Natural killer cell (primary cell): ENCODE measurements at places on chromosomes 11 and 22. TPM values are rescaled to one million over a fixed set of nuclear protein-coding genes. Genes with fewer than 3 reads are reported as not detected.
A peak's percentile ranks its signal among the peaks of the same experiment; 100 is the strongest.

GRCh38 chr11:118267486-118267885 lies 3.4 kb upstream of the MPZL2 start:
- no peak for DNase-seq

DNA sequence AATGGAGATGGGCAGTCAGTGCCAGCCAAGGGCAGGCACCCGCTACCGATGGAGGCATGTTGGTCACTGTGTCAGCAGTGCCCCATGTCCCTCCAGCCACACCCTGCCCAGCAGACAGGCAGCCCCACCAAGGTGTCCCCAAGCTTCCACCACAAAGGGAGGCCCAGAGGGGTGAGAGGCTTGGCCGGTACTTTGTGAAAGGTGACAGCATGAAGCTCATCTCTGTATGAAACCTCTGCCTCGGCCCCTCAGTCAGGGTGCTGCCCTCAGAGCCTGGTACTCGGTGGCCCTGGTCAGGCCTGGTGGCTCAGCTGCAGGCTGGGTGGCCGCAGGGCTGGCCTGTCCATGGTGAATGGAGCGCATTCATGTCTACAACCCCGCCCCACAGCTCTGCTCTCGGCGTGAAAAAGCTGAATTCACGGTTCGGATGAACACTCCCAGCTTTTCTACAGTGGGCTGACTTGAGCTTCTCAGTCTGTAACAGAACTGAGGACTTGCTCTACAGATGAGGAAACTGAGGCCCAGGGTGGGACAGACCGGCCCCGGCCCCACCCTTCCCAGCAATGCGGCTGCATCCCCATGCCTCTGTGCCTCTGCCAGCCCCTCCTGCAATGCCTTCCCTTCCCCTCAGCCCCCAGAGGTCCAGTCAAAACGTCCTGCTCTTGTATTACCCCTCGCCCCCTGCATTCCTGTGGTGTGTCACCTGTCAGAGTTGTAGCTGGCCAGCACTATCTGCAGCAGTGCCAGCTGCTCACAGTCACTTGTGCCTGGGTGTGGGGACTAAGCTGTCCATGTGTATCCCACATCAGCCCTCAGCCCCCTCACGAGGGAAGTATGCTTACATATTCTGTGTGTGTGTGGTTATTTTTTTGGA lies 27.7 kb downstream of the RSPH14 start:
- no peak for DNase-seq

GRCh38 chr11:47499161-47499560 lies 50.2 kb upstream of the RAPSN start:
- DNase-seq, result no peak

DNA sequence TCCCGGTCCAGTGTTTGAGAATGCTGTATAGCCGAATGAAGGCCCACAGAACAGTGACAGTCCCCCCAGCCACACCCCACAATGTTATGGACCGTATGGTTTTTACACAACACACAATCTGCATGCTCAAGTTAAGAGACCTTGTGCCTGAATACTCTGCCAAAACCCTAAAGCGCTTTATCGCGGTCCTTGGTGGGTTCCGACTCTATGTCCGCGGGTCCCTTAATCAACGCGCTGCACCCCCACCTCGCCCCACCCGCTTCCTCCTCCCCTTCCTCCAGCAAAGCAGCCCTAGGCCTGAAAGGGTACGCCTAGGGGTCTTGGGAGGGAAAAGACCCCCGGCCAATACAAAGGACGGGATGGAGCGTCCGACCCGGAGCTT lies 442 bp downstream of the COPB1 start:
- peak; percentile 61 for DNase-seq

GRCh38 chr11:115129473-115130289 lies 374.5 kb downstream of the CADM1 start:
- DNase-seq, result no peak

DNA sequence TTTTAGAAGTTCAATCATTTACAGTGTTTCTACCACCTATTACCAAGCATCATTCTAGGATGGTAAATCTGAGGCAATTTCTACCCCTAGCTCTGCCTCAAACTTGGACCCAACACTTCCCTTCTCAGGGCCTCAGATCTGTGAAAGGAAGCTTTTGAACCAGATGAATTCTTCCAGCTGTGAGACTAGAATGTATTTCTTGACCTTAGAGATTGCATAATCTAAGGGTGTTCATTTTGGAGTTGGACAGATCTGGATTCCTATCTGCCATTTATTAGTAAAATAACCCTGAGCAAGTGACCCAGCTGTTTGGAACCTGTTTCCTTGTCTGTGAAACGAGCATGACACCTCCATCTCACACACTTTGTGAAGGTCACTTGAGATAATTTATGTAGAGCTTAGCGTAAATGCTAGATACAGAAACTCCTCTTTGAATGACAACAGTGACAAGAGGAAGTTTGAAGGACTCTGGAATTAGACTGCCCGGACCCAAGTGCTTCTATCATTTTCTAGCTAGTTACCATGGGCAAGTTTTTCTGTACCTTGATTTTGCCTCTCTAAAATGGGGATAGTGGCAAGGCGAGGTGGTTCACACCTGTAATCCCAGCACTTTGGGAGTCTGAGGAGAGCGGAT lies 3.8 kb upstream of the INTS5 start:
- DNase-seq, result no peak

DNA sequence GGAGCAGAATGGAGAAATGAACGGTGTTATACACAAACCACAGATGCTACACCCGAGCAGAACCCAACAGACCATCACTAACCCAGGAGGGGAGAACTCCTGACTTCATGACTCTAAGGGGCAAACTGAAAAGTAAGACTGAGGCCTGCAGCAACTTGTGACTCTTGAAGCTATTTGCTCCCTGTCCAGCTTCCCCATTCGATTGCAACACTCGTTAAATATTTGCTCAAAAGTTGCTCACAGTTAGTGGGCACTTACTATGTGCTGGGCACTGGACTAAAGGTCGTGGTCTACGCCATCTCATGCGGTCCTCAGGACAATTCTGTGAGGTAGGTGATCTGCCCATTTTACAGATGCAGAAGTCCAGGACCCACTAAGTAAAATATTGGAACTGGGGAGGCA lies 9.5 kb upstream of the ADA2 start:
- DNase-seq, result no peak

- DNase-seq, result no peak
Measured at GRCh38 chr11:71399341-71399740, 48.9 kb downstream of the DHCR7 start.

- no peak for DNase-seq
Measured at GRCh38 chr11:17494019-17494418, 17.4 kb upstream of the ABCC8 start.

DNA sequence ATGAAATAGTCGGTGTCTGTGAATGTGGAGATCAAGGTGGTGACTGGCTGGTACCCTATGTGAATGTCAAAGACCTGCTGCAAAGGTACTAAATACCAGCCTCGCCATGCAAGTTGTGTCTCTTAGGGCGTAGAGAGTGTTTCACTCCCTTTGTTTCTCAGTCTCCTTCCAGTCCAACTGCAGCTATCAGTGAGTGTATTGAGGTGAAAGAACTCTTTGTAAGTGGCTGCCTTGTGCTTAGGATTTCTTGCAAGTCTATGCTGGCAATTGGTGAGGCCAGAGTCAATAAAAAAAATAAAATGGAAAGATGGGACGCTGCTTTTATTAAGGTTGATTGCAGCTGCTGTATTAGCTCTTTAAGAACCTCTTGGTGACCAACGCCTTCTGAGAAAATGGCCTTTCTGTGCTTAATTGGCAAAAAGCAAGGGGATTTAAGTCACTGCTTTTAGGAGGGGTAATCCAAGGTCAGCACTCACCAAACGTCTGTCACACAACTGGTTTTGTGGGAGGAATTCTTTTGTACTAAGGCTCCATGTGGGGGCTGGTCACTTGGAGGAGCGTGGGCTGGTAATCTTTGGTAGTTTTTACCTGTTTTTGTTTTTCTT lies 95.1 kb downstream of the PARVA start:
- no peak for DNase-seq

DNA sequence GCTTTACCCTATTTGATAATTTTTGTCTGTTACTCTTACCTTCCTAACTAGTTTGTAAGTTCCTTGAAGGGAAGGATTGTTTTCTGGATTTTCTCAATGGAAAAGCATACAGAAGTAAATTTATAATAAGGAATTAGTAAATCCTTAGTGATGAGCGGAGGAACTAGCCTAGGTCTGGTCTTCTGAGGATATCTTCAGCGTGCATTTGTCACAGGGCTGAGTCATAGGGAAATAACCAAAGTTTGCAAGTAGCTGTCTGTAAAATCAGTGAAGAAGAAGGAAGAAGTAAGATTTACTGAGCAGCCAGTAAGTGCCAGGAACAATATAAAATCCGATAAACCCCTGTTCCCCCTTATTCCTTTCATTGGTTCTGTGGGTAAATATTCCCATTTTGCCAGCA lies 162.7 kb upstream of the SORL1-AS1 start:
- no peak for DNase-seq

DNA sequence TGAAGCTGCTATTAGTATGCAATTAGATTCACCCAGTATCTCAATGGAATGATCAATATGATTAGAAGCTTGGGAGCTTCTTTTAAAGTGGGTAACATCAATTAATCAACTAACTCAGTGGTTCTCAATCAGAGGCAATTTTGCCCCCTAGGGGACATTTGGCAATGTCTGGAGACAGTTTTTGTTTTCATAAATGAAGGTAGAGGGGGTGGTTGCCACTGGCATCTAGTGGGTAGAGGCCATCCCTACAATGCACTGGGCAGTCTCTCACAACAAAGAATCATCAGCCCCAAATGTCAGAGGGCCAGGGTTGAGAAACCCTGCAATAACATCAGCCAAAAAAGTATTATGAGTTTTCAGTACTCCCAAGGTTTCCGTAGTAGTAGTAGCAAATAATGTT lies 5.9 kb upstream of the AMOTL1 start:
- DNase-seq, result peak; percentile 11

DNA sequence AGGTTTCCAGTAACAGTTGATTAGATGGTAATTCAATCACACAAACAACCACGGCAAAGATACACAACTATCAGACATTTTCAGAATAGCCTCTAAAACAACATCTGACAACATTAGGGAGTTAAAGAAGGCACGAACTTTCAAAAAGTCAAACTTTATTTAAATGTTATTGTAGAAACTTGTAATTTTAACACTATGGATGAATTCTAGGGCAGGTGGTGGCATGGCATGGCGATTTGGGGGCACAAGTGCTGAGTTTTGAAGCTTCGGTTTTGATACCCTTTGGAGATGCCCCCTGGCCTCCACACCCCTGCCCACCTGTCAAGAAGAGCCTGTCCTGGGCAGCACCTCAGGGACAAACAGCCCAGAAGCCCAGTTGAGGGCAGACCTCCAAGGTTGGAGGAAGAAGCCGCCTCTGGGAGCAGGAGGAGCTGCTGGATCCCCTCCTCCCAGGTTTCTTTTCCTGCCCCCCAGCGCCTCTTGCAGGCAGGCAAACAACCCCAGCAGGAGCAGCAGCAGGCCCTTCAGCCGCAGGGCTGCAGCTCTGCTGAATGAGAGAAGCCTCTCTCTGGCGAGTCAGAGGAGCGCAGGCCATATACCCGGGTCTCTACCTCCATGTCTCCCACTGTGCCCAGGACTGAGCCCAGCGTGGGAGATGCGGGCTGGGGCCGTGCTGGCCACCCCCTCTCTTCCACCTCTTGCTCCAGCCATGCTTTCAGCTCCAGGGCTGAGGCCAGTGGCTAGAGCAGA lies 102.1 kb upstream of the IGLL5 start:
- no peak for DNase-seq

GRCh38 chr11:64865286-64866172 lies 12.9 kb downstream of the EHD1 start:
- peak; percentile 54 for DNase-seq

- no peak for DNase-seq
Measured at GRCh38 chr22:46935506-46936377, 173.3 kb downstream of the TBC1D22A start.

DNA sequence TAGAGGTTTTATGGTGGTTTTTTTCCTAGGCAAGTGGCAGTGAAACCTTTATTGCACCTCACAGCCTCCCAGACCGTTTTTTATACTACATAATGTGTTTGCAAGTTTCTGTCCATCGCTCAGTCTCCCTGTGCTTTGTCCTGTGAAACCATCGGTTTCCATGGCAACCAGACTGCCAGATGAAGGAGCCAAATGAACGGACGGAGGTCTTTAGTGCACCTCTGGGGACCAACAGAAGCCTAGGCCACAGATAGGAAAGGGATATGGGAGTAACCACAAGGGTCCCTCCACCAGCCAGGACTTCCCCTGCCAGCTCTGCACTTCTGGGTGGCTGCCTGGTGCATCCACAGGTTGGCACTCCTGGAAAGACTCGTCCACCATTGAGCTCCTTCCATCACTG lies 165.0 kb downstream of the CHST1 start:
- DNase-seq, result no peak

DNA sequence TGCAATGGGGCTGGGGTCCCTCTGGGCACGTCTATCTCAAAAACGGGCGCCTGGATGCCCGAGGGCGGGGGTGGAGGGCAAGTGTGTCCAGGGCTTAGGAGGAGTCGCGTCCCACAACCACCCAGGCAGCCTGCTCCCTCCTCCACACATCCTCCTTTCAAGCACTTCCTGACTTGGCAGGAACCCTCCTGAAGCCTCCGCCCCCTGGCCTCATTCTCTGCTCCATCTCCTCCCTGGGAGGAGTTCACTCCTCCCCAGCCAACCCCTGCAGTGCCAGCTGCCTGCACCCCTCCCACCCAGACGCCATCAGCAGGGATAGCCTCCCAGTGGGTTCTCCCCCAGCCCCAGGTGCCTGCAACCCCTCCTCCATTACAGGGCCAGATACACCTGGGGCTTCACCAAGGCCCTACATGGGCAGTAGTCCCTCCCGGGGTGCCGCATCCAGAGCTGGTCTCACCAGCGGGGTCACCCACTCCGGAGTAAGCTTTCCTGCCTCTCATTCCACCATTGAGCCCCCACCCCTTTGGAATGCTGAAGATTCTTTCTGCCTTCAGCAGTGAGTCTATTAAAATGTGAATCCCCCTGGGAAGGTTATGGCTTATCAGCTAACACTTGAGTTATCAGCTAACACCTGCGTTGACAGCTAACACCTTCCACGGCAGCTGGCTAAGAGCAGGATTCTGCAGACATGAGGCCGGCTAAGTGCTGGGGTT lies 24.4 kb downstream of the RTN4R start:
- DNase-seq, result peak; percentile 77

GRCh38 chr22:49586873-49587272 lies 240.8 kb downstream of the BRD1 start:
- no peak for DNase-seq

OR2AT4 gene
- not detected for total RNA-seq

PATE2 gene
- total RNA-seq, result not detected

MRPL11 gene
- total RNA-seq, result 20.7 TPM

SLN gene
- total RNA-seq, result not detected

TIMM10 gene
- total RNA-seq, result 17.1 TPM

FAM83F gene
- total RNA-seq, result 1.0 TPM

DENND6B gene
- 5.0 TPM for total RNA-seq
